Activated CD4-positive, CD25-positive, alpha-beta regulatory T cell (primary cell): ENCODE measurements at places on chromosomes 7 and 10.

GRCh38 chr7:128661446-128661845 lies 10.6 kb upstream of the GARIN1A start:
- DNase-seq: no peak

GRCh38 chr10:16643502-16643901 lies 121.8 kb upstream of the C1QL3 start:
- no peak for DNase-seq

DNA sequence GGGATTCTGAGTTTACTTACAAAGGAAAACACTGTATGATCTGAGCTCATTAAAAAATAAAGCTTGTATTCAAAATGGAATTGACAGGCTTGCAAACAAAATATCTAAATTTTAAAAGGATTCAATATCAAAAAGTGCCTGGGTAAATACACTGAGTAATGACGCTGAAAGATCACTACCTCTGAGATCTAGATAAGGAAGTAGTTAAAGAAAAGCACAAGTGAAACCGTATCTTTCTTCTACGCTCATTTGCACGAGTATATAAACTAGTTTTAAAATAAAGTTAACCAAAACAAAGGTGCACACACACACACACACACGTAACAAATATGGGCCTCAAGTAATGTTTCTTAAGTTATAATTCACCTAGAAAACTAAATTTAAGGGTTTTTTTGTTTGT lies 93.4 kb downstream of the SNX13 start:
- no peak for DNase-seq

GRCh38 chr7:134709197-134709596 lies 62.5 kb downstream of the BPGM start:
- no peak for DNase-seq

DNA sequence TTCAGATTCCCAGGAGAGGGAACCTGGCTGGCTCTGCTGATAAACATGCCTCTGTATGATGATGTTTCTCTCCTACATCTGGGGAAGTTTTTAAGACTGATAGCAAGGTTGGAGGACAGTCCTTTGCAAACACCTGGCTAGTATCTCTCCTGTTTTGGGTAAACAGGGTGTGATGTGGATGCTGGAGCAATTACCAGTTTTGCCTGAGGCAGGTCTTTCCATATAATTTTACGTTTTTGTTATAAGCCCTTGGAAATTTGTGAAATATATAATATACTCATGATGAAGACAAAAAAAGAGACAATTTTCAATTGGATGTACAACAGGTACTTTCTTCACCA lies 138.6 kb downstream of the ADAM22 start:
- DNase-seq: no peak

DNA sequence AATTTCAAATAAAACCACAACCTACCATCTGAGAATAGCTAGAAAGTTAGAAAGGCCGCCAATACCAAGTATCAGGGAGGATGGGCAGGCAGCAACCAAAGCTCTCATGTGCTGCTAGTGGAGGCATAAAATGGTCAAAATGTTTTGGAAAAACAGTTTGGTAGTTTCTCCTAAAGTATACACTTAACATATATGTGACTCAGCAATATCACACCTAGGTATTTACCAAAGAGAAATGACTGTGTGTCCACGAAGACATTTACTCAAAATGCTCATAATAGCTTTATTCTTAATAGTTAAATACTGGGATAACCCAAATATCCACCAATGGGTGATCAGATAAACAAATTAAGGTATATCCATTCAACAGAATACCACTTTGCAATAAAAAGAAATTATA lies 14.3 kb downstream of the RHEB start:
- no peak for DNase-seq

- no peak for DNase-seq
These were observed 47.0 kb upstream of the BICC1 start for GRCh38 chr10:58465629-58466028.

DNA sequence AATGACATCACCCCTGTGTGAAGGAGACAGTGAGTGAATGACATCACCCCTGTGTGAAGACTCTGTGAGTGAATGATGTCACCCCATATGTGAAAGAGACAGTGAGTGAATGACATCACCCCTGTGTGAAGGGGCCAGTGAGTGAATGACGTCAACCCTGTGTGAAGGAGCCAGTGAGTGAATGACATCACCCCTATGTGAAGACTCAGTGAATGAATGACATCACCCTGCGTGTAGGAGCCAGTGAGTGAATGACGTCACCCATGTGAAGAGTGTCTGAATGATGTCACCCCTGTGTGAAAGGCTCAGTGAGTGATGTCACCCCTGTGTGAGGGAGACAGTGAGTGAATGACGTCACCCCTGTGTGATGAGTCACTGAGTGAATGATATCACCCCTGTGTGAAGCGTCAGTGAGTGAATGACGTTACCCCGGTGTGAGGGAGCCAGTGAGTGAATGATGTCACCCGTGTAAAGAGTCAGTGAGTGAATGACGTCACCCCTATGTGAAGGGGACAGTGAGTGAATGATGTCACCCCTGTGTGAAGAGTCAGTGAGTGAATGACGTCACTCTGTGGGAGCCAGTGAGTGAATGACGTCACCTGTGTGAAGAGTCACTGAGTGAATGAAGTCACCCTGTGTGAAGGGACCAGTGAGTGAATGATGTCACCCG lies 478.1 kb downstream of the PTPRN2 start:
- no peak for DNase-seq

DNA sequence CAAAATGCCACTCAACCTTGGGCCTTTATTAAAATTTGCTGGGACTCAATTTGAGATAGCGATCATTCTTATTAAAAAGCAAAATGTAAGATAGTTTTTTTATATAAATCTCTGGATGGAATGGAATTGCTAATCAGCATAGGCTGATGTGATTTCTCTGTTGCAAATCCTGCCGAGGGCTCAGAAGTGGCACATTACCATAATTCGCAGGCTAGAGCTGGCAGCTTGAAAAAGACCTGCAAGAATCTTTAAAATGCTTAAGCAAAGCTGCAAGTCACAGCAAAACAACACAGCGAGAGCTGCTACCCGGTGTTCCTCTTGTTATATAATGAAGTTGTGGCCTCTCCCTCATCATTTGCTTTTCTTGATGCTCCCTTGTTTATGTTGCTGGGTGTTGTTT lies 448.1 kb downstream of the GATA3 start:
- DNase-seq: no peak

DNA sequence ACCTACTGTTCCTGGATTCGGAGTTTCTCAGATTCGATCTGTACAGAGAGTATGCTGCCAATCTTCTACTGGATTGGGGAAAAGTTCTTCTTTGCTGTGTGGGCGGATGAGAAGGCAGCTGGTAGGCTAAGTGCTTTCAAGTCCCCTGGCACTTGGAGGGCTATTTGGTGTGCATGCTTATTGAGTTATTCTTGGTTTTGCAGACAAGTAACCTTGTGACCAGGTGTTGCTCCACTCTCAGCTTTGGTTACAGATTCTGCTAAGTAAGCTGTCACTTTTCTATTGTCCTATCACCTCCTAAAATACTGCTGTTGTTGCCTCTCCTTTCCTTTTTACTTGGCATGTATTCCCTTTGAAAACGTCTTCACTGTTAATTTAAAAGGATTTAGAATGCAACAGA lies 1375.1 kb upstream of the LRRTM3 start:
- no peak for DNase-seq

GRCh38 chr7:32241636-32242035 lies 171.4 kb upstream of the PDE1C start:
- DNase-seq: no peak
